Prostate gland (tissue), 2 donors: ENCODE measurements at places on chromosomes 4 and X. TPM values are rescaled to one million over a fixed set of nuclear protein-coding genes. Genes with fewer than 3 reads are reported as not detected.

Gene TBC1D8B
- total RNA-seq: 10.0 TPM

Gene COL4A5
- 49.1 TPM for total RNA-seq

Gene RRH
- total RNA-seq: 0.27 TPM

Gene TNIP3
- not detected for total RNA-seq

Gene ABCG2
- 12.3 TPM for total RNA-seq

Gene ADGRG4
- not detected for total RNA-seq

Gene AMTN
- not detected for total RNA-seq

Gene ZCCHC18
- 17.2 TPM for total RNA-seq

DNA sequence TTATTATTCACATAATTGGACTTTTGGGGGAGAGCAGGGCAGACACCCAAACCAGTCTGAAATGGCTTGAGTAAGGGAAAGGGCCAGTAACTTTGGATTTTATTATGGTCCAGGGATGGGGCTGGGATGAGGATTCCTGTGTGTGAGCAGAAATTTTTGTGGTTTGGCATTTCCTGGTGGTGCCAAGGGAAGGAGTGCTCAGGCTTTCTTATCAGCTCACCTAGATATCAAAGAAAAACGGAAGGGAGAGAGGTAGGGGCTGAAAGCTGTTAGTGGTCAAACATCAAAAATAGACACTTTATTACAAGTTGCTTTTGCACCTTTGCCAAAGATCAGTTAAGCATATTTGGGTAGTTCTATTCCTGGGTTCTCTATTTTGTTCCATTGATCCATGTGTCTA is 128.5 kb upstream of the DIPK2B start:
- no peak overlapping the region for H3K27ac ChIP-seq
- H3K4me1 ChIP-seq: no peaks in the 10 kb centered on the region
- H3K27me3 ChIP-seq: no peaks in the 10 kb centered on the region
- H3K4me3 ChIP-seq: no peak overlapping the region
- no peaks in the 10 kb centered on the region for H3K36me3 ChIP-seq

DNA sequence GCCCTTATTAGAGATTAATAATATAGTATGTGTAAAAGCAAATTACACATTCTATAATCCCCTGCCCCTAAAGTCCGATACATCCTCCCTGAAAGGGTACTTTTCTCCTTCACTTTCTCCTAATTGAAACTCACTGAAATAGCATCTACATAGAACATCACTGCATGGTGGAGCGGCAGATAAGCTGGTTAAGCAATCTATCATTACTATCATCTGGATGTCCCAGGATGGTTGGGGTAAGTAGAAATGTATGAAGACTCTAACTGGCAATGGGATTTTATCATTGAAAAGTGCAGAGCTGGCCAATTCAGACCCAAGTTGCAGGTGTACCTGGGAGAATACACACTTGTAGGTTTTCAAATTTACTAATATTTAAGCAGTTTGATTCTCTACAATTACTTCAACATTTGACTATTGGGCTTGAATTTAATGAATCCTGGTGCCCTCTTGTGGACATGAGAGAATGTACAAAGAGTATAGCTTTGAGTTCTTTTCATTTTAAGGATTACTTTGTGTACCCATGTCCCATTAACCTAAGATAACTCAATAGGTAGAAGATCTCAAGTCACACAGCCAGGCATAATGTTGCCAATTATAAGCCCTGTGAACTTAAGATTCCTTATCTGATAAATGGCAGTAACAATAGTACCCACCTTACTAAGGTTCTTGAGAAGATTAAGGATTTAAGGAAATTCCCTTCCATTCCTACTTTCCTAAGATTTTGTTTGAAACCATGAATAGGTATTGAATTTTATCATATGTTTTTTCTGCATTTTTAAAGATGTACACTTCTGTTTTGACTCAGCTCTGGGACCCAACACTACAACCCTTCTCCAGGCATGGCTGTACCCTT is 69.8 kb downstream of the SHROOM3 start:
- peak; percentile 28 for DNase-seq
- H3K27ac ChIP-seq: no peak overlapping the region
- no peaks in the 10 kb centered on the region for H3K4me1 ChIP-seq

- H3K4me3 ChIP-seq: no peak overlapping the region
- H3K36me3 ChIP-seq: no peaks in the 10 kb centered on the region
- H3K27ac ChIP-seq: no peak overlapping the region
Observed at GRCh38 chrX:5650904-5651303, 577.8 kb downstream of the NLGN4X start.

GRCh38 chr4:16496501-16496900 is 270.2 kb upstream of the TAPT1 start:
- no peaks in the 10 kb centered on the region for H3K4me1 ChIP-seq
- no peaks in the 10 kb centered on the region for H3K36me3 ChIP-seq
- H3K4me3 ChIP-seq: no peak overlapping the region
- no peaks in the 10 kb centered on the region for H3K27me3 ChIP-seq

DNA sequence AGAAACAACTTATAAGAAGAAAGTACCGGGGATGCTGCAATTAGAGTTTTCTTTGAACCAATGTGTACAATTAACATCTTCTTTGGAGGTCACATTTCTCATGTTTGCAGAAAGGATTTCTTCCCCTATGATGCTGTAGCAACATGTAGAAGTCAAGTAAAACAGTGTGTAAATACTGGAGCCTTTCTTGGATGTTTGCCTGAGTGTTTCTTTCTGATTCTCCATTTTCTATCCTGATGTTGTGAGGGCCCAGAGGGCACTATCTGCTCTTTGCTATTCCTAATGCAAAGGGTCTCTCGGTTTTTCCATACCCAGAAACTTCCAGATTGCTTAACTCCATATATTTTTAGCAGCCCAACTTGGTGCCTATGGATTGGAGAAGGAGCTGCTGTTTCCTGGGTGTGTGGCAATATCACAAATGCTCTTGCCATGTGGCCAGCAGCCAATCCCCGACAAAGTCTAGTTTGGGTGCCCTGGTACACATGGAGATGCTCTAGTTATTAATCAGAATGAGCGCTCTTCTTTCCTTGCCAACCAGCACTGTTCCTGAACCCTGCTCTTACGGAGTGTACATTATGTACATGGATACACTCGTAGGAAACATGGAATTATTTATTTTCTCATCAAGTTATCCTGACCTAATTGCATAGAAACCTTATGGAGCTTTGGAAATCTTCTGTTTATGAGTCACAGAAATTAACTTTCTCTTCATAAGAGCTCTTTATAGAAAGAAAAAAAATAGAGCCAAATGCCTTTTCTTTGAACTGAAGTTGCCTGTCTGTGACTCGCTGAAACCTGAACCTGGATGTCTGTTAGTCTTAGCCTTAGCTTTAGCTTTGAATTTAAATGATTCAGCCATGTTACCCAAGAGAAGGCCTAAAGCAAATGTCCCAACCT is 67.0 kb upstream of the GPC4 start:
- H3K36me3 ChIP-seq: no peaks in the 10 kb centered on the region
- peak; percentile 15 for DNase-seq
- H3K4me1 ChIP-seq: no peaks in the 10 kb centered on the region
- H3K27me3 ChIP-seq: no peaks in the 10 kb centered on the region

GRCh38 chr4:168736860-168737805 is 240.3 kb downstream of the PALLD start:
- no peak overlapping the region for H3K4me3 ChIP-seq
- no peak for DNase-seq
- H3K36me3 ChIP-seq: no peaks in the 10 kb centered on the region
- no peaks in the 10 kb centered on the region for H3K27me3 ChIP-seq
- H3K4me1 ChIP-seq: no peaks in the 10 kb centered on the region

DNA sequence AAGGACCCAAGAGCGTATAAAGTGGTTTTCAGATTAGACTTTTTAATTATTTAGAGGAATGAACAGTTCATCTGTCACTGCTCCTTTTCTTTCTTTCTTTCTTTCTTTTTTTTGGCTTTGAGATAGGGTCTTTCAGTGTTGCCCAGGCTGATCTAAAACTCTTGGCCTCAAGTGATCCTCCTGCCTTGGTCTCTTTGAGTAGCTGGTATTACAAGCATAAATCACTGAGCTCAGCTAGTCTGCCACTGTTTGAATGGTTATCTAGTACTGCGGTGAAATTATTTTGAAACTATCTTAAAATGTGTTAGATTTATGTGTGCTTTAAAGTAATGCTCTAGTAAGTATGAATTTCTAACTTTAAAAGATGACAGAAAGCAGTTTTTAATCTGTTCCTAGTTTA is 6.5 kb upstream of the FRYL start:
- H3K4me3 ChIP-seq: no peak overlapping the region
- H3K36me3 ChIP-seq: no peaks in the 10 kb centered on the region
- H3K27me3 ChIP-seq: no peaks in the 10 kb centered on the region
- H3K27ac ChIP-seq: no peak overlapping the region

DNA sequence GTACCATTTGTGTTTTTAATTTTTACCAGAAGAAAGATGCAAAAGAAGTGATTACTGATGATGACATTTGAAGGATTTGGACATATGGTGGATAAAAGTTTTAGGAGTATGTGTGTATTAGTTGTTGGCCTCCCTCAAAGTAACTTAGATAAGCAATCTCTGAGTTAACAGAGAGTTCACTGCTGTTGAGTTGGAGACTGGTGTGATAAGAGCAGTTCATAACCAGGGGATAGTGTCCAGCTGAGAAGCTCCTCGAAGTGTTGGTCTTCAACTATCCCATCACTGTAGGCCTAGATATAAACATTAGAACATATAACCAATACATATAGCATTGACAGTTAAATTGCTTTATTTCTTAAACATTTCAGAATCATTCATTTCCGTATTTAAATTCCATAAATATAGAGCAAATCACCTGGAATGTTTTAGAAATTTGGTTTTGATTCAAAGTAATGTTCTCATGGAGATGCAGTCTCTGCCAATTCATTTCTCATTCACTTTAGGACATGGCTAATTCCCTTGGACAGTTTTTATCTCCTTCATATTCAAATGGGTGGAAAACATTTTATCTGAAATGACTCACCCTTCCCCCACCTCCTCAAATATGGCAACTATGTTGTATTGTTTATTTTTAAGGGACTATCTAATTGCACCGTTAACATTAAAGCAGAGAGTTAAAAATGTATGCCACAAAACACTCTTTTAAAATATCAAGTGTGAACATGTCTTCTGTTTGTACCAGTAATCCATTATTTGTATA is 136.8 kb upstream of the SLC4A4 start:
- H3K27ac ChIP-seq: no peak overlapping the region
- H3K4me3 ChIP-seq: no peak overlapping the region
- DNase-seq: no peak
- H3K4me1 ChIP-seq: no peaks in the 10 kb centered on the region
- no peaks in the 10 kb centered on the region for H3K36me3 ChIP-seq

GRCh38 chrX:119359618-119360382 is 39.3 kb upstream of the SLC25A43 start:
- no peaks in the 10 kb centered on the region for H3K27me3 ChIP-seq
- no peaks in the 10 kb centered on the region for H3K4me1 ChIP-seq
- DNase-seq: no peak
- no peak overlapping the region for H3K27ac ChIP-seq

- no peaks in the 10 kb centered on the region for H3K4me1 ChIP-seq
- H3K36me3 ChIP-seq: no peaks in the 10 kb centered on the region
- no peak overlapping the region for H3K27ac ChIP-seq
- H3K27me3 ChIP-seq: no peaks in the 10 kb centered on the region
Observed at GRCh38 chrX:37955273-37955672, 51.1 kb upstream of the SYTL5 start.

DNA sequence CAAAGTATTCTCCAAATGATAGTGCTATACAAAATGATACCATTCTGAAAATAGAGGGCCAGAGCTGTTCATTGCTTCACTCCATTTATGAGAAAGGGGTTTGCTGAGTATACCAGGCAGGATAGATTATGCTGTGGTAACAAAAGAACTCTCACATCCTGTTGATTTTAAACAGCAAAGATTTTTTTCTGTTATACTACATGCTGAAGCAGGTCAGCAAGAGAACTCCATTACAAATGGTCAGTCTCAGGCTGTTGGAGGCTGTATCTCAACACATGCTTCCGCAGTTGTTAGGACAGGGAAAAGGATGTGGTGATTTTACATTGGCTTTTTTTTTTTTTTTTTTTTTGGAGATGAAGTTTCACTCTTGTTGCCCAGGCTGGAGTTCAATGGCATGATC is 13.7 kb upstream of the KLHL5 start:
- H3K36me3 ChIP-seq: no peaks in the 10 kb centered on the region
- H3K27me3 ChIP-seq: no peaks in the 10 kb centered on the region
- H3K4me1 ChIP-seq: no peaks in the 10 kb centered on the region
- DNase-seq: no peak
- no peak overlapping the region for H3K27ac ChIP-seq

DNA sequence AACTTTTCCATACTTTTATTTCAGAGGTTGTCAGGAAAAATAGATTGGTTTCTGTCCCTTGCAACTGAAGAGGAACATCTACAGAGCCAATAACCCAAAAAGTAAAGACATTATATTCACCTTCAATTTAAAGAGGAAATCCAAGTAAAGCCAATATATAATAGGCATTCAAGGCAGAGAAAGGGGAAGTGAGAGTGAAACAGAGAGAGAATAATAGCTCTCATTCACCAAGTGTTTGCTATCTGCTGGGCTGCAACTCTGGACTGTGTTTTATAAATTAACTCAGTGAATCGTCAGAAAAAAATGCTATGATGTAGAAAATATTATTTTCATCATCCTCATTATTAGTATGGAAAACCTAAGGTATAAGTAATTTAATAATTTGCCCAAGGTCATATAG is 448.5 kb downstream of the TRAM1L1 start:
- H3K4me3 ChIP-seq: no peak overlapping the region
- H3K4me1 ChIP-seq: no peaks in the 10 kb centered on the region
- no peaks in the 10 kb centered on the region for H3K36me3 ChIP-seq

GRCh38 chrX:1442016-1442665 is 10.6 kb downstream of the ASMTL start:
- no peaks in the 10 kb centered on the region for H3K36me3 ChIP-seq
- no peak overlapping the region for H3K27ac ChIP-seq
- no peak overlapping the region for H3K4me3 ChIP-seq
- H3K27me3 ChIP-seq: no peaks in the 10 kb centered on the region
- H3K4me1 ChIP-seq: no peaks in the 10 kb centered on the region

DNA sequence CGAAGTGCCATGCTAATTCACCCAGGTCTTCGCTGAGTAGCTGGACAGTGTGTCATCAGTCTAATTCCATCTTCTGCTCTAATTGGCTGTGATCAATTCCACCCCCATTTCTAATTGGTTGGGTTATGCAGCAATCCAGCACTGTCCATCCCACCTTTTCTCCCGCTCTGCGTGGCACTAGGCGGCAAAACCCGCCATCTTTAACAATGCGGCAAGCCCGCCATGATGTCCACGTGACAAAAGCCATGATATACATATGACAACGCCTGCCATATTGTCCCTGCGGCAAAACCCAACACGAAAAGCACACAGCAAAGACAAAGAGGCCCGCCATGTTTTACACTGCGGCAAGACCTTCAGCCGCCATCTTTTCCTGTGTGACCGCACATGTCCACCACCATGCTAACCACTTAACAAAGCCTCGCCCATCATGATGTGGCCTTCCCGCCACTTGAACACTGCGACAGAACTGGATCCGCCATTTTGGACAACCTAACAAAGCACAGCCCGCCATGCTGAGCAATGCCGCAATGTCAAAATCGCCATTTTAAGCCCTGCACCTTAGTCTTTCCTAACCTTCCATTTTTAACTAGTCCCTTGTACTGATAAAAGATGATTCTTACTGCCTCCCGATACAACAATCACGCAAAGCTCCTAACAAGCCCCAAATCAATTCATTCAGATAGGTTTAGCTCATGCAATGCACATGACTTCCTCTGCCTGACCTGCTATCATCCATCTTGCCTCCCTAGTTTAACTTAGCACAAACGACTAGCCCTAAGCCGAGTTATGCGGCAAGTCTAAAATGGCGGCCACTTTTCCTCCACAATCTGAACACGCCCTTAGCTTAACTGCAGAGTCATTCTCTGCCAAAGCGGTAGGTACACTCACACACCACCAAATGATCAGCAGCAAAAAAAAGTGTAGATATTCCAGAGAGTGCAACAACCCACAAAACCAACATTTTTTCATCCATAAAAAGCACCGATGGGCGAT is 288.3 kb downstream of the CHIC1 start:
- H3K27me3 ChIP-seq: no peaks in the 10 kb centered on the region
- no peaks in the 10 kb centered on the region for H3K36me3 ChIP-seq
- no peak for DNase-seq
- H3K4me1 ChIP-seq: no peaks in the 10 kb centered on the region
- no peak overlapping the region for H3K27ac ChIP-seq
